Effector memory CD8-positive, alpha-beta T cell (primary cell): ENCODE measurements at places on chromosomes 12 and 14.

DNA sequence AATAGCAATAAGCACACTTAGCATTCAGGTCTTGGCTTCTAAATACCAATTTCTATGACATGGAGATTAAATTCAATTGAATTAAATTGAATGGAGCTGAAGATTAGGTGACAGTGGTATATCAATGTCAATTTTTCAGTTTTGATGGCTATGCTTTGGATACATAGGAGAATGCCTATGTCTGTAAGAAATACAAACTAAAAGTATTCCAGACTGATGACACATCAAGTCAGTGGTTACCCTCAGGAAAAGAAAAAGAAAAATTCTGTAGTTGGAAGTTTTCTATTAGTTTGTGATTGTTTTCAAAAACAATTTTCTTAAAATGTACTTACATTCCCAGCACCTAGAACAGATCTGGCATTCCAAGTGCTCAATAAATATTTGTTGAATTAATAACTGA lies 4.9 kb upstream of the DCAF4 start:
- no peak for DNase-seq

DNA sequence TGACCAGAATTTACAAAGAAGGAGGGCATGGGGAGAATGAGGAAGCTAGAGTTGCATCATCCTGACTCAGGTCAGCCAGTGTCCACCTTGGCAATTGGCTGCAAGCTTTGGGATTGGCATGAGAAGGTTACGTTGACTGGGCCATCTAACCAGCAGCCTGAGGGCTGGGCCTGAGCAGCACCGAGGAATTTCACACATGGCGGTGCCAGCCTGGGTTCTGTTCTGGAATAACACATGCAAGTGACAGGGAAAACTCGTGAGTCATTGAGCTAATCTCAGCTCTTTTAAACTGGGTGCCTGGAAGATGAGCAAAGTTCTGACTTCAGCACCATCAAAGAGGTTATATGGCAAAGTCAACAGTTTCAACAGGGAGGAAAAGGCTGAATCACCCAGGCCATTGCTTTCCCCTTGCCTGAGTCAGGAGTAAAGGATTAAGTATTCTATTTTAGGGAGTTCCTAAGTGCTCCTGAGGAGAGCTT lies 543.2 kb upstream of the TBX3 start:
- DNase-seq = no peak

- DNase-seq = no peak
Measured at GRCh38 chr12:102479939-102480338, 424 bp downstream of the IGF1 start.

GRCh38 chr14:85254711-85255110 lies 275.2 kb upstream of the FLRT2 start:
- no peak for DNase-seq
